ENCODE measurements at places on chromosomes 4 and X.

DNA sequence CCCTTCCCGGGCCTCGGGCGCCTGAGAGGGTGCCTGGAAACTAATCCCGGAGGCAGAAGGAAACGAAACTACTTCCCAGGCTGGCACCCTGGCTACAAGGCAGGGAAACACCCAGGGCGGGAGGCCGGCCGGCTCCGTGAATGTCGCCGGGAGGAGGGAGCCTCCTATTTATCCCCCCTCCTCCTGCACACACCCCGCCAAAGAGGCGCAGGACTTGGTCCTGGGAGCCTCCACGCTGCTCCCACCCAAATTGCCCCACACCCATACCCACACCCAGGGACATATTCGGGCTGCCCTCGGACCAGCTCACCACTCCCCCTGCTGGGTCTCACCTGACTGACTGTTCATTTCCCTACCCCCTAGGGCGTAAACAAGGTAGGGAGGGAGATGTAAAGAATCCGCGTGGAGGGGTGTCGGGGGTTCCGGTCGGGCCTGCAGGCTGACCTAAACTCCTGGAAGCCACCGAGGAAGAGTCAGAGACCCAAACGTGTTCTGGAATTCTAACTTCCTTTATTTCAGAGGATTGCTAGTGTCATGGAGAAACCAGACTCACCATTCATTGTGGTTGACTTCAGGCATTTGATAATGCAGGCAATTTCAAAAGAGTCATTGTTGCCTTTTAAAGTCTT is at the start of gene BTC:
Gene BTC, minus strand, starts transcription at position 142 of the 629 bp plus-strand sequence. CDS start 198 bp downstream, outside the sequence.
- DNase-seq, result no peak

- no peak for DNase-seq
Measured at GRCh38 chr4:149999485-150000074, 78.7 kb upstream of the DCLK2 start.

GRCh38 chr4:48651914-48652313 is 128.2 kb downstream of the FRYL start:
- DNase-seq, result no peak

GRCh38 chrX:47501226-47502074 is 18.4 kb upstream of the ZNF41 start:
- DNase-seq, result no peak

GRCh38 chr4:82104578-82104977 is 269.2 kb downstream of the HNRNPD start:
- no peak for DNase-seq

DNA sequence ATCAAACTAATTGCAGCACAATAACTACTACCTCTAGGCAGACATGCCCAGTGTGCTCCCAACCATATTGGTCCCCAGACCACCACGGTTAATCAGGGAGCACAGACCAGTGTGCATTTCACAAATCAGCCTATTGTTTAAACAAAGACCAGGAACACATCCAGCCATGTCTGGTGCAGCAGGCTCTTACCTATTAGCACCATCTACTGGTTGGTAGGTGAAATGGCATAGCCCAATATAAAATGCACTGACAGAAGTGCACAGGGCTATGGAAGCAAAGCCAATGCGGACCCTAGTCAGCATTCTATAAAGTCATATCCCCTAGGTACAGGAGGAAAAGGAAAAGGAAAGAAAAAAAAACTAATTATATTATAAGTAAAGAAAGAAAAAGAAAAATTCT is 15.5 kb upstream of the CYLC1 start:
- no peak for DNase-seq

DNA sequence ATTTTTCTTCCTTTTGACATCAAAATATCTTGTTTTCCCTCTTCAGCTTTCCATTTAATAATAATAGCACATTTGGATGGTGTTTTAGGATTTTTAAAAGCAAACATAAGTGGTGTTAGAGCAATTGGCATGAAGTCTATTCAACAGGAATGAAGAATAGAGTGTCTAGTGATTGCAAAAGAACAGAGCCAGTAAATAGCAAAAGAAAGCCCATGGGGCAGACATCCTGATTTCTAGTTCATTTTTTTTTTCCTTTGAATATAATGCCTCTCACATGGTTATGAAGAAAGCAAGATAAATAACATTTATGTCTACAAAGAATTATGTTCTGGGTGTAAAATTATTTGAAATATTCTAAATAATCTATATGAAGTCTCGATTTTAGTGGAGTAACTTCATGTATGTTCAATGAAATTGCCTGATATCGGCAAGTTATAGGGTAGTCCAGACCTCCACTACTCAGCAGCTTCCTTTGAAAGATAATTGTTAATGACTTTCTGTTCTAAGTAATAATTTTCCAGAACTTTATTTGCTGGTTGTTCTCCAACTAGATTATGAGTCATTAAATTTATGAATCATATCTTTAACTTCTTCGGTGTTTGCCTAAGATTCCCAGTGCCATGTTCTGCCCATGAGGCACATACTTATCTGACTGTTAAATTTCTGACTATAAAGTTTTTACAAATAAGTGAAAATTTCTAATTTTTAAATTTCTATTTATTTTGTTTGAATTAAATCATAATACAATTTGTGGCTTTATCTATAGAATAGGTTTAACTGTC is 587.9 kb downstream of the TLL1 start:
- DNase-seq, result no peak

DNA sequence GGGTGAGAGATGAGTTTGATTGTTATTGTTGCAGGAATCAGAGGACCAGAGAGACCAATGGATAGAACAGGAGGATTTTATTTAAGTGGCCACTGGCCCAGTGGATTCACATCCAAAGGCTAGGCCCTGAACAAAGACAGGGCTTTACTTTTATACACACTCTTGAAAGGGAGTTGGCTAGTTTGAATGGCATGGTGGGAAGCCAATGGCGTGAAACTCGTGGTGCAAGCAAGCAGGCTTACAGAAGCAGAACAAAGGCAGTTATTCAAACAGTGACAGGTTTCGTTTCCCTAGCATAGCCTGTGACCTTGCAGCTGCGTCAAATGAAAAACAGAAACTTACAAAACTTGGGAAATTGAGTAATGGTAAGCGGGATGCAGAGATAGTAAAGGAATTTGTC is 110.2 kb upstream of the PRDX4 start:
- no peak for DNase-seq

DNA sequence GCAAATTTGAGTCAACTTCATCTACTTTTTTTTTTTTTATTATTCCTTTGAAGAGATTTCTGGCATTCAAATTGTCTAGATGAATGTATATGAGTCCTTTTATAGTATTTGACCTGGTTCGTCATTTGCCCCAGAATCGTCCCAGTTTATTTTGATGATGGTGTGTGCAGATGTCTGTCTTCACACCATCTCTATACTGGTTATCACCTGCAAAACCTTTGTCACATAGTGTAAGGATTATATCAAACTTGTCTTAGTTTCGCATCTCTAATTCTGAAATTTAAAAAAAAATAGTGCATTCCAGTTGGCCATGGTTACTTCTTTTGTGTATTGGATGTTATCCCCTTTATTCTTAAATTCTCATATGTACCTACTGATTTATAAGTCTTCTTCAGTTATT is 70.5 kb upstream of the CD99 start:
- DNase-seq, result no peak

- DNase-seq, result no peak
Measured at GRCh38 chrX:137031039-137031438, 2.8 kb downstream of the GPR101 start.

- DNase-seq, result no peak
Measured at GRCh38 chrX:154349979-154350378, 24.5 kb downstream of the FLNA start.

GRCh38 chrX:66023385-66024091 is 16.3 kb downstream of the VSIG4 start:
- no peak for DNase-seq

DNA sequence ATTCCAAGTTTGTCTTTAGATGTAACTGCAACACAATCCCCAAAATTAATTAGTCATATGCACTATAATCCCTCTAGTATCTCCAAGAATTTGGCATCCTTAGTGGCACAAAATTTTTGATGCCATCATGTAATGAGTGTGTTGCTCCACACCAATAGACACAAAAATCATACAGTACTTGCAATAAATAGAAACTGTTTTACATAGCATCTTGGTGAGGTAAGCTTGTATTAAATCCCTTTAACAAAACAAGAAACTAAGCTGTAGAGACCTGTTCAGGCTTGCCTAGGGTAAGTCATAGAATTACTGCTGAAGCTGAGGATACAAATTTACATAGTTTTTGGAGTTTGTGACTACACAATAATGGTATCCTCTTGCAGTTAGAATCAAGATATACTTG is 64.5 kb upstream of the PRSS12 start:
- no peak for DNase-seq

DNA sequence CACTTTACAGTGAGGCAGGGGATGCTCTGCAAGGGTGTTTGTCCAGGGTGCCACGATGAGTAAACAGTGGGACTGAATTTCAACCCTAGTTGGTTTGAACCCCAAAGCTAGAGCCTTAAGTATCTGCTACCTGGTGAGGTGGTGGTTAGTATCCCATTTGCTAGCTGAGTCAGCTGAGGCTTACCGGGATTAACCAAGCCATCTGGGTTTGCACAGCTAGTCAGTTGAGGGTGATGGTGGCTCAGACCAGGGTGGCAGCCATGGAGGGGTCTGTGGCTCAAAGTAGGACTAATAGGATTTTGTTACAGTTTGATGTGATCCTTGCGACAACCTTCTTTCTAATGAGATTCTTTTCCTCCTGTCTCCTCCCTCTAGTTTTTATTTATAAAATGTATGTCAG is 1.9 kb downstream of the EVC start:
- DNase-seq, result no peak

GRCh38 chr4:68349279-68349648 is 626 bp downstream of the YTHDC1 start:
- DNase-seq, result no peak

DNA sequence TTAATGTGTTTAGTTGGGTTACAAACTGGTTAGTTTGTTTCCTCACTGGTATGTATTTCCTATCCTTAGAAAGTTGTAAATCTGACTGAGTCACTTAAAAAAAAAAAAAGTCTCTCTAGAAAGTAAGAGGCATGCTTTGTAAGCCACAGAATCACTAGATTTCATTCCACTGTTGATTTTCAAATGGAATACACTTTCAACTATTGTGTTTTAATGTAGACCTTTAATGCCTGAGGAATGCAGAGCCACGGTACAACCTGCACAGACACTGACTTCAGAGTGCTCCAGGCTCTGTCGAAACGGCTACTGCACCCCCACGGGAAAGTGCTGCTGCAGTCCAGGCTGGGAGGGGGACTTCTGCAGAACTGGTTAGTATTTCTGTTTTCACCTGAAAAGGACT is 88.6 kb downstream of the HHIP start:
- no peak for DNase-seq

DNA sequence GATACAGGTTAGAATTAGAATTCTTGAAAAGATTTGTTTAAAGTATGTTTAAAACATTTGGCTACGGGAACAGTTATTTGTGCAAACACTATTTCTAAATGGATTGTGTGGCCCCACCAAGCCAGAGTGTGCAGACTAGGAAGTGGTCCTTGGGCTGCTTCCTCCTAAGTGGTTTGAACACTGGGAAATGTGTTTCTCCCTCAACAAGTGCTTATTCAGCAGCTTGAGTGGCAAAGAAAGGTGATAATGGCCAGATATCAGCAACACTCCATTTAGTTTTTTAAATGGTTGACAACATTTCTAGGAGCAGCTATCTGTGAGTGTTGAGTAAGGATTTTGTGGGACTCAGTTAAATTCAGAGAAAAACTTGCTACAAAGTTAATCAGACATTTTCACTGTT is 141.4 kb upstream of the LNX1 start:
- DNase-seq, result no peak

DNA sequence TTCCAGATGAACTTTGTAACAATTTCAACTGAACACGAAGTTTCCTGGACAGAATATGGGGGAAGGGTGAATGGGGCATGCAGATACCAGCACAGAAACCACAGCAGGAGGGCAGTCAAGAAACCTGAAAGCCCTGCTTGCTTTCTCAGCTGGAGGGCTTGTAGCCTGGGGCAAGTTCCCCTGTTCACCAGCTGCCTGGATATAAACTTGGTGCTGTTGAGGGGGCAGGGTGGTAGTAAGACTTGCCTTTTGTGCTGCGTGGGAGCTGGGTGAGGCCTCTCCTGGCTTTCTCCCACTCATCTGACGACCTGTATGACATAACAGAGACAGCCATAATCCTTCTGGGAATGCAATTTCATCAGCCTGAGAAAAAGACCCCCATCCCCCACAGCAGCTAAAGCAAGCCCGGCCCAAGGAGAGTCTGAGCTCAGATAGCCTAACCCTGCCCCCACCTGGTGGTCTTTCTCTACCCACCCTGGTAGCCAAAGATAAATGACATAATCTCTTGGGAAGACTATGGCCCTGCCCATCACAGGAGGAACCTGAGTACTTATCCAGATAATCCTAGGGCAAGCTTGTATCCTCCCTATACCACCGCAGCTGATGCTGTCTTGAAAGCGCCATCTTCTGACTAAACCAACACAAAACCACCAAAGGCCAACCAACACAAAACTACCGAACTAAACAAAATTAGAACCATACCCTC is 234.3 kb downstream of the LAS1L start:
- no peak for DNase-seq

DNA sequence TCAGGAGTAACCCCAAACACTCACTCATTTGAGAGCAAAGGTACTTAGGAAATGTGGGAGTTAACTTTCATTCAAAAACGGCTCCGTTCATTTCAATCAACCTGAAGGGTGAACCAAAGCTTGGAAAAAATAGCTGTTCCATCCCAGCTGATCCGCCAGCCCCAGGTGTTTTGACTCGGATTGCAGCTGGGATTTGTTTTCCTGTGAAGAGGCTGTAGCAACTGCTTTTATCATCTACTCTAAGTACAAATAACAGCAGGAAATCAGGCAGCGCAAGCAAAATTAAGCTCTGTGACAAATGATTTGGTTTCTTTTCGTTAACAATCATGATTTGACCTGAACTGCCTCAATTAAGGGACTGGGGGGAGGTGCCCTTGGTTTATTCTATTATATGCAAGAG is 154.7 kb downstream of the BEND2 start:
- DNase-seq, result no peak

- no peak for DNase-seq
Measured at GRCh38 chr4:154942176-154942575, 161.1 kb downstream of the RBM46 start.

DNA sequence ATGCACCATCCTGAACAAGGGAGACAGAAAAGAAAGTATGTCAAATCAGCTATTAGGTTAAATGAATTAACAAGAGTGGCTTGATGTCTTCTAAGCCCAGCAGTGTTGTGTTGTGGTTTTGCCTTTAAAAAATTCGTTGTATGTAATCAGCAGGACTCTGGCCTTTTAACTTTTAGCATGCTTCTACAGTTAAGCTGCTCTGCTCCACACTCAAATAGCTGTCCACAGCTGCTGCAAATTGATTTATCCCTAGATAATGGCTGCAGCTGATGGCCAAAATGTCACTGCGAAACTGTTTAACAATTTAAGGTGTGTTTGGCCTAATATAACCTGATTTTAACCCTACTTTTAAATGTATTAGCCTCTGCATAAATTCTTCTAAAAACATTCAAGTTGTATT is 85.8 kb downstream of the CXXC4 start:
- DNase-seq, result no peak
